ENCODE measurements at places on chromosomes 5 and 9.

GRCh38 chr5:62385816-62386400 is 17.8 kb downstream of the DIMT1 start:
- no peak for DNase-seq

DNA sequence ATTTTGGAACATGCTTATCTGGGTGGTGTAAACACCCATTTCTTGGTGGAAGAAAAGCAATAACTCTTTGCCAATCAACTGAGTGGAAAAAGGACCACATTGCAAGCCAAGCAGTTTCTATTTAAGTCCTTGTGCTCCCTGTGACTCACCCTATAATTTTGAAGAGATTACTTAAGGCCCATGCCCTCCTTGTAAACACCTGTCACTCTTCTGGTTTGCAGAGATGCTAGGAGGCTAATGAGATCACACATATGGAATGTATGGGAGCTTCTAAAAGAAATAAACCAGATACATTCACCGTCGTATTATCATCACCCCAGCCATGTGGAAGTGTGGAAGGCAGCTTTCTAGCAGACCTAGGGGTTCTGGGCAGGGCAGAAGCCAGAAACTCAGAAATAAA is 337.1 kb downstream of the GADD45G start:
- no peak for DNase-seq

GRCh38 chr5:168159425-168159824 is 132.0 kb upstream of the WWC1 start:
- DNase-seq, result no peak

DNA sequence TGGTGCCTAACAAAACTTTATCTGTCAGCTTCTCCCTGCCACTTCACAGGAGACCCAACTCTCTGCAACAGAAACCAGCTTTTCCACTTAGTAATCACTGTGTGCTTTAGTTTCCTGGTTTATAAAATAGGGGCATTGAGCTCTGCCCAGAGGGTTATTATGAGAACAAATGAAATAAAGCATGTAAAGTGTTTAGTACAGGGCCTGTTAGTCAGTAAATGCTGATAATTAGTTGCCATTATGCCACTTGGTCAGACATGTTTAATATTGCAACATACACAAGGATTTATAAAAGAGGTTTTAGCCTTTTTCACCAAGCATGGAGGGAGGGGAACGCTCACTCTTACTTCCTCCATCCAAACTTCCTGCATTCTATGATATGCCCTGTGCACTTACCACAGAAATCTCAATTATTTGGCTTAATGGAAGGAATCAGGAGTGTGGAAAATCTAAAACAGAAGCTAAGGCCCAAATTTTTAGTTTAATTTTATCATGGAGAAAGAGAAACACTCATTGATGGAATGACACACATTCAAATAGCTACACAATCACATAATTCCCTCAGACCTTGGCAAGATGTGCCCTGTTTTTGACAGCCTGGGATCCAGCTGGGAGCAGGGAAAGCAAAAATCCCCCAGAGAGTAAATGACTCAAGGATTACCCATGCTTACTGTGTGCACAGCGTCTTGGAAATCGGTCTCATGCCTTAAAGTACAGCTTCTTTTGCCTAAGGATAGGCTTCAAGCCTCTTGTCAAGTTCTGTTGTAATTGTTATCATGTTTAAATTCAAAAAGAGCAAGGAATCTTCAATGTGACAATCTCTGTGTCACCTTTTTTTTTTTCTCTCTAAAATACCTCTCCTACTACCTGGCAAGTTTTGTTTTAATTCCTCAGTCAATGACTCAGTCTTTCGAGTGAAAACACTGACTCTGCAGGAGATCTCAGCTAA is 34.0 kb downstream of the ZNF474 start:
- no peak for DNase-seq

GRCh38 chr5:95821110-95822021 is 1.2 kb downstream of the GLRX start:
- no peak for DNase-seq

- DNase-seq, result no peak
Measured at GRCh38 chr9:81906671-81907070, 21.6 kb upstream of the SPATA31D4 start.

DNA sequence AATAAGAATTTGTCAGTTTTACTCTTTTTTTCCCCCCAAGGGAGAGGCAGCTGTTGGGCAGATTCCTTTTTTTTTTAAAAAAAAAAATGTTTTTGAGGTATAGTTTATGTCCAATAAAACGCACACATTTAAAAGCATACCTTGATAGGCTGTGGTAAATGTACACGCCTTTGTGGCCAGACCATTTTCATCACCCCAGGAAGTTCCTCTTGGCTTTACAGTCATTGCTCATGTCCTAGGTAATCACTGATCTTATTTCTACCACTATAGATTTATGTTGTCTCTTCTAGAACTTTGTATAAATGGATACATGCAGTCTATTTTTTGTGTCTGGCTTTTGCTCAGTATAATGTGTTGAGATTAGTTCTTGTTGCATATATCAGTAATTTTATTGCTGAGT is 9.8 kb downstream of the SUB1 start:
- no peak for DNase-seq

- DNase-seq, result no peak
Measured at GRCh38 chr9:134561427-134562145, 80.0 kb upstream of the COL5A1 start.
